ENCODE measurements at places on chromosomes 4 and X. TPM values are rescaled to one million over a fixed set of nuclear protein-coding genes. Genes with fewer than 3 reads are reported as not detected.

DNA sequence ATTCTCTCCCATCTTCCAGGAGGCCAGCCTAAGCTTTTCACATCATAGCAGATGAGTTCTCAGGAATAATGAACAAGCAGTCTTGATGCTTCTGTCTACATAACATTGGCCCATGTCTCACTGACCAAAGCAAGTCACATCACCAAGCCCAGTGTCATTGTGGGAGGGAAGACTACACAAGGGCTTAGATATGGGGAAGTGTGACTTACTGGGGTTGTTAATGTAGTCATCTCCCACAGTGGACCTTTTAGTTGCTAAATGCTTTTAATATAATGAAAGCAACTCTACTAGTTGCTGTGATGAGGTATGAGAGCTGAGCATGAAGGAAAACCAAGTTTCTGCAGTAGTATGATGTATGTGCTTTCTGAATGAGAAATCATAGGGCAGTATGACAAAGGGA is 40.5 kb downstream of the TSPAN7 start:
- DNase-seq = no peak
- H3K27me3 ChIP-seq = no peaks in the 10 kb centered on the region
- H3K36me3 ChIP-seq = no peaks in the 10 kb centered on the region
- H3K4me3 ChIP-seq = no peak overlapping the region
- H3K27ac ChIP-seq = no peak overlapping the region

DNA sequence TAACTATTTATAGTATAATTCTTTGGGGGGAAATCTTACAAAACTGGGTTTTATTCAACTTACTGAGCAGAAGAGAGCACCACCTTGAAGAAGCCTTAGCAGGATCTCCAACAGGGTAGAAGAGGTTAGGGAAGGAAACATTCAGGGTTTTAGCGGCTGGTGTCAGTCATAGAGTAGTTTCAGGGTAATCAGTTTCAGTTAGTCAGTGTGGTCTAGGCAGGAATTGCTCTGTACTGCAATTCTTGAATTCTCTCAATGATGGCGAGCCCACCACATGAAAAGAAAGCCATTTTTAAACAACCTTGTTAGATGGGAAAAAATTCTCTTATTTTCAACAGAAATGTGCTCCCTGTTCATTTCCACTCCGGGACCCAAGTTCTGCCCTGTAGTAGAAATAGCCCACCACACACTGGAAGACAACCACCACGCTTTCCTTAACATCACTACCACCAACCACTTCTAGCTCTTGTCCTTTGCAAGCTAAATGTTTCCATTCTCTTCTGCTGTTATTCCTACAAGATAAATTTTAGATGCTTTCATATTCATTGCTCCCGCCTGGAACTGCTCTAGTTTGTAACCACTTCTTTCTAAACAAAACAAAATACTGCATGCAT is 25.9 kb downstream of the COL25A1 start:
- no peaks in the 10 kb centered on the region for H3K27me3 ChIP-seq
- no peaks in the 10 kb centered on the region for H3K36me3 ChIP-seq
- no peak overlapping the region for H3K4me3 ChIP-seq
- no peak for DNase-seq
- no peak overlapping the region for H3K27ac ChIP-seq
- no peaks in the 10 kb centered on the region for H3K4me1 ChIP-seq

DNA sequence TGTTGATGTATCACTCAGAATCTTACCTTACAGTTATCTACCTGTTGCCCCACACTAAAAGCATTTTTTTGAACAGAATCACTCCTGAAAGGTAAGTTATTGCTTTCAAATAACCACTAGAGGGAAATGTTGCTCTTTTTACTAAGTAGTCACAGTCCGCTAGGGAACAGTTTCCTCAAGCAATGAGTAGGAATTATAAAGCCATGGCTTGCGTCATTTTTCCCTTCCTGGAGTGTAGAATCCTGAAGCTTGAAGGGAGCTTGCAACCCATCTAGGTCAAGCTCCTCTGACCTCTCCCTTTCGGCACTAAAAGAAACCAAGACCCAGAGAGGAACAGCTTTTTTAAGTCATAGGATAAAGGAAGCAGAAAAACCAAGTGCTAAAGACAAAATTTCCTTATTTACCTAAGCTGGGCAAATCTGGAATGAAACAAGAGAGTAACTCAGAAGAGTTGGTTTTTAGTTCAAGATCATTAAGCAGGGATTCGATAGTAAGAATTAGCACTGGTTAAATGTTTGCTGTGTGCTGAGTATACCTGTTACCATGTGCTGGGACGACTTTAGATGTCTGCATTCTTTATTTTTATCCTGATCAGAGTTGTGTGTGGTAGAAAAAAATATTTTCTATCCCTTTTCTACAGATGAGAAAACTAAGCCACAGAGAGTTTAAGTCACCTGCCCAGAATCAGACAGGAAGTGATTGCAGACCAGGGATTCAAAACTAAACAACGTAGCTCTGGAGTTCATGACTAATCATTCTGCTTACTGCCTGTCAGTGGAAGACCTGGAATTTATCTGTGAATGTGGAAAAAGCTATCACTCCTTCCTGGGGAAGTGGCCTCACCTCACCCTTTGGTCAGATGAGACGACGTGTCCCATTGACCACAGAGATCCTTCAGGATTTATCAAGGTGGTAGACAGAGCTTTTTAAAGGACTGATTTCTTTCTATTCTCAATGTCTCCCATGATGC is 631.5 kb downstream of the RAB28 start:
- no peak for DNase-seq
- H3K27me3 ChIP-seq = no peaks in the 10 kb centered on the region
- H3K4me1 ChIP-seq = peaks cover 2% of the 10 kb centered on the region
- H3K36me3 ChIP-seq = no peaks in the 10 kb centered on the region
- no peak overlapping the region for H3K27ac ChIP-seq

The CXCL3 gene
- not detected for total RNA-seq
